ENCODE measurements at places on chromosomes 6 and 20. TPM values are rescaled to one million over a fixed set of nuclear protein-coding genes. Genes with fewer than 3 reads are reported as not detected.
A peak's percentile ranks its signal among the peaks of the same experiment; 100 is the strongest.

WFDC12 gene
- total RNA-seq: not detected

CLDN20 gene
- not detected for total RNA-seq

KCNK16 gene
- not detected for total RNA-seq

EPPIN gene
- total RNA-seq: not detected

FUT9 gene
- not detected for total RNA-seq

ZFP57 gene
- not detected for total RNA-seq

TM9SF4 gene
- 66.5 TPM for total RNA-seq

- no peak for DNase-seq
Measured at GRCh38 chr20:46923550-46923949, 28.9 kb downstream of the EYA2 start.

DNA sequence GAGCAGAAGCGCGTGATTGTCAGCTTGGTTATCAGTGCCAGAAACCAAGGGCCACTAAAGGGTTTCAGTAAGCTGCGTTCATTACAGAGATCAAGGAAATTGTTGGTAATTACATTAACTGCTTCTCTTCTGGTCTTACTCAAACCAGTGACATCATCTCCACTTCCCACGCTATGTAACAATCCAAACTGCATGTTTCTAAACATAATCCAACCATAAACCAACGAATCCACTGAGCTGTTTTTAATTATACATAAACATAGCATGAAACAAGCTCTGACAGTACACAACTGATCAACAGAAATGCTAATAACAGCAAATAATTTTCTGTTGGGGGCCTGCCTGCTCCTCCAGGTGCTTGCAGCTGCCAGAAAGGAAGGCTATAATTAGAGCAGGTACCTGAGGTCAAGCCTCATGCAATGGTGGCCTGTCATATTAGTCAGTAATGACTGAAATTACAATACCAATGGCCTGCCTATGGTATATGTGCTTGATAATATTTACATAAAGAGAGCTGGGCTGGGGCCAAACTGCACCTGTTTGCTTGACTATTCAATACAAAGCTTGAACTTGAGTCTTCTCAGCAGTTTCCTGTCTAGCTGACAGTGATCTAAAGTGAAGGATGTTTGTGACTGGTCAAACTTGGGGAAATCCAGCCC lies 40.1 kb downstream of the ILRUN start:
- peak; percentile 74 for DNase-seq

DNA sequence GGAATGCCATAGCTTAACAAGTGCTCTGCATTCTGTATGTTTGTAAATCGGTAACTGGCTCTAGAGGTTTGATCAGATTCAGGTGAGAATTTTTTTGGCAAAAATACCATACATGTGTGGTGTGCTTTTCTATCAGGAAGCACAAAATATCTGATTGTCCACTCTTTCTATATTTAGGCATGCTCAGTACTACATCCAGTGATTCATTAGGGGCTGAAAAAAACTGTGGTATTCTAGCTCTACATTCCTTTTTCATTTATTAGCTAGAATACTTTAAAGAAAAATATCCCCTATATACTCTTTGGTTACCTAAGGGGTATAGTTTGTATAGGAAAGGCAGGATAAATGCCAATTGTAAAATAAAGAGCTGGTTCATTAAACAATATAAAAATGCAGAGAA lies 10.6 kb upstream of the ELOVL2 start:
- no peak for DNase-seq

DNA sequence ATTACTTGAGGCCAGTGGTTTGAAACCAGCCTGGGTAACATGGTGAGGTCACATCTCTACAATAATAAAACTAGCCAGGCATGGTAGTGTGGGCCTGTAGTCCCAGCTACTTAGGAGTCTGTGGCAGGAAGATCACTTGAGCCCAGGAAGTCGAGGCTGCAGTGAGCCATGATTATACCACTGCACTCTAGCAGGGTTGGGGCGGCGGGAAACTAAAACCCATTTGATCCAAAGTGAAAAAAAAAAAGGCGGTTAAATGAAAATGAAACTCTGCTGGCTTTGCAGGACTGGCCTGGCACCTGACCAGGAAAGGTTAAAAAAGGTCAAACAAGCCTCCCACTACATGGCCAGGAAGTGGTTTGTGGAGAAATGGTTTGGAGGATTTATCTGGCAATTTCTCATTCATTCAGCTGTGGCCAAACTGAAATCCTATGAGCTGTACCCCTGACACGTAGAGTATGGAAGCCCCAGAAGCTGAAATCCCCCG lies 36.6 kb downstream of the MTRES1 start:
- DNase-seq: peak; percentile 56

- no peak for DNase-seq
Measured at GRCh38 chr6:146056506-146056905, 27.6 kb downstream of the GRM1 start.

GRCh38 chr20:24998631-24999445 lies 6.3 kb upstream of the APMAP start:
- no peak for DNase-seq

GRCh38 chr6:132814716-132815570 lies 574 bp downstream of the RPS12 start:
- no peak for DNase-seq

GRCh38 chr6:107657373-107657754 lies 166.7 kb downstream of the SCML4 start:
- DNase-seq: no peak

DNA sequence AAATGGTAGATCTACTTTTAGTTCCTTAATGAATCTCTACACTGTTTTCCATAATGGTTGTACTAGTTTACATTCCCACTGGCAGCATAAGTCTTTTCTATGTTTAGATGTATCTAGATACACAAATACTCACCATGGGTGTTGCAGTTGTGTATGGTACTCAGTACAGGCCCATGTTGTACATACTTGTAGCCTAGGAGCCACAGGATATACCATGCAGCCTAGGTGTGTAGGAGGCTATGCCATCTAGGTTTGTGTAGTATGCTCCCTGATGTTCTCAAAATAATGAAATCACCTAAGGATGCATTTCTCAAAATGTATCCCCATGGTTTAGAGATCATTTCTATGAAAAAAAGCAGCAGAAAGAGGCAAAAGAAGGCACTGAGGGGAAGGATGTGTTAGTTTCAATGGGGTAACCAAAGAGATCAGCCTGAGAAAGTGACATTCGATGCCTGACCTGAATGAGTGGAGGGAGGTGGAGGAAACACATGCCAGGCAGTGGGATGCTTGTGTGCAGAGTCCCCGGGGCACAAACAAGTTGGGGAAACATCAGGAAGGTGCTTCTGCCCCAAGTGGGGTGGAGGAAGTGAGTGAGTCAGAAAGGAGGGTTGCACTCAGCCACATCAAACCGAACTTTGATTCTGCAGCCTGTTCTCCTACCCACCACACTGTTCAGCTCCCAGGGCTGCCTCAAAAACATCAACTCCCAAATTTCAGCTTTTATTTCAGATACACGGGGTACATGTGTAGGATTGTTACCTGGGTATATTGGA lies 191.2 kb downstream of the ZNF217 start:
- peak; percentile 40 for DNase-seq

GRCh38 chr20:12718619-12719018 lies 290.2 kb upstream of the SPTLC3 start:
- DNase-seq: no peak

- no peak for DNase-seq
Measured at GRCh38 chr20:5434116-5434515, 117.4 kb upstream of the PROKR2 start.

- no peak for DNase-seq
Measured at GRCh38 chr20:40232273-40232672, 456.8 kb downstream of the MAFB start.

DNA sequence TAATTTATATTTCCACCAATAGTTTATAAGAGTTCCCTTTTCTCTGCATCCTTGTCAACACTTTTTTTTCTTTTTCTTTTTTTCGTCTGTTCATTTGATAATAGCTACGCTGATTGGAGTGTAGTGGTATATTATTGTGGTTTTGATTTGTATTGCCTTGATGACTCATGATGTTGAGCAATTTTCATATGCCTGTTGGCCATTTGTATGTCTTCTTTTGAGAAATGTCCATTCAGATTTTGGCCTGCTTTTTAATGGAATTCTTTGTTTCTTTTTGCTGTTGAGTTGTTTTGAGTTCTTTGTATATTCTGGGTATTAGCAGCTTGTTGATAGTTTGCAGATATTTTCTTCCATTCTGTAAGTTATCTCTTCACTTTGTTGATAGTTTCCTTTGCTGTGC lies 773.4 kb downstream of the KIF16B start:
- DNase-seq: no peak

DNA sequence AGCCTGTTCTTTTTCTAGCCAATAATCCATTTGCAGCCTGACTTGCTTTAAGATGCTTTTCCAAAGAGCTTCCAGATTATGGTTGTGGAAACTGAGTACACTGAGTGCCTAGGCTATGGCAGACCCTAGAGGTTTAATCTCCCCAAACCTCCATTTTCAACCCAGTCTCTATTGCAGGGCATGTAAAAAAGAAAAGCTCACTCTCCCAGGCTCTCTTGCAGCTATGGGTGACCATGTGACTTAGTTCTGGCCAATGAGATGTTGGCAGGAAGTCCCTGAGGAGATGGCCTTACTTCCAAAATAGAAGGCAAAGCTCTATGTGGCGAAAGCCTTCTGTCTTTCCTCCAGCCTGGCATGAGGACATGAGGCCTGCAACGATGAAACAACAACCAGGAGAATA lies 3.8 kb downstream of the PDRG1 start:
- peak; percentile 28 for DNase-seq

DNA sequence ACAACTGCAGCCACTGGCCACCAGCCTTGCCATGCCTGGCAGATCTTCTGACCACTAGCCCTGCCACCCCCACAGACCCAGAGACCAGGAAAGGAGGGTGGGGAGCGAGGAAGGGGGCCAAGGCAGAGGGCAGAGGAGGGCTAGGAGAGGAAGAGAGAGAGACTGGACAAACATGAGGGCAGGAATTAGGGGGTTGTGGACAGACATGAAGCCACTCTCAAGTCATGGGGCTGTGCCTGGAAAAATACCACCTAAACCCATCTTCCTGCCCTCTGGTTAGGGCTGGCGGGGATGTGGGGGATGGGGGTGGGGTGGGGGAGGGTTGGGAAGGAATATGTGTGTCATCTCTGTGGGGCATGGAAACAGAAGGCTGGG lies 1.4 kb upstream of the SLC29A1 start:
- DNase-seq: peak; percentile 22

- DNase-seq: no peak
Measured at GRCh38 chr6:145116591-145117178, 618.6 kb downstream of the EPM2A start.

DNA sequence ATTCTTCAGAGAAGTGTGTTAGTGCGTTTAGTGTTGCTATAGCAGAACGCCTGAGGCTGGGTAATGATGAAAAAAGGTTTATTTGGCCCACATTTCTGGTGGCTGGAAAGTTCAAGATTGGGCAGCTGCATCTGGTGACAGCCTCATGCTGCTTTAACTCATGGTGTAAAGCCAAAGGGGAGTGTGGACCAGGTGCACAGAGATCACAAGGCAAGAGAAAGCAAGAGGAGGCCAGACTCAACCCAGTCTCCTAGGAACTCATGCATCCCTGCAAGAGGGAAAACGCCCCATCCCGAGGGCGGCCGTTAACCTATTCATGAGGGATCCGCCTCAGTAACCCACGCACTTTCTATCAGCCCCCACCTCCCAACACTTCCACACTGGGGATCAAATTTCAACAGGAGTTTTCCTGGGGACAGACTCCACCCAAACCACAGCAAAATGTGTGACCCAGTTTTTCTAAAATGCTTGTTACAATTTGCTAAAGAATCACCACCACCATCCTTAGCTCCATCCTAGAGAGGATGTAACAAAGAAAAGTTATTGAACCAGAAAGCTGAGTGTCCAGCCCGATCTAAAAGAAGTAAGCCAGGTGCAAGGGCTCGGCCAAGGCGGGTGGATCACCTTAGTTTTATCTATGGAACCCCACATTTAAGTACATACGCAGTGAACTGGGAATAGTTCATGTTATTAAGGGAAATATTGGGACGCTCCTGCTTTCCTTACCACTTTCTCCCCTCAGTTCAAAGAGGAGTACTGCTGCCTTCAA lies 164.8 kb downstream of the QKI start:
- no peak for DNase-seq

GRCh38 chr20:58710481-58711265 lies 18.1 kb downstream of the NPEPL1 start:
- DNase-seq: no peak

DNA sequence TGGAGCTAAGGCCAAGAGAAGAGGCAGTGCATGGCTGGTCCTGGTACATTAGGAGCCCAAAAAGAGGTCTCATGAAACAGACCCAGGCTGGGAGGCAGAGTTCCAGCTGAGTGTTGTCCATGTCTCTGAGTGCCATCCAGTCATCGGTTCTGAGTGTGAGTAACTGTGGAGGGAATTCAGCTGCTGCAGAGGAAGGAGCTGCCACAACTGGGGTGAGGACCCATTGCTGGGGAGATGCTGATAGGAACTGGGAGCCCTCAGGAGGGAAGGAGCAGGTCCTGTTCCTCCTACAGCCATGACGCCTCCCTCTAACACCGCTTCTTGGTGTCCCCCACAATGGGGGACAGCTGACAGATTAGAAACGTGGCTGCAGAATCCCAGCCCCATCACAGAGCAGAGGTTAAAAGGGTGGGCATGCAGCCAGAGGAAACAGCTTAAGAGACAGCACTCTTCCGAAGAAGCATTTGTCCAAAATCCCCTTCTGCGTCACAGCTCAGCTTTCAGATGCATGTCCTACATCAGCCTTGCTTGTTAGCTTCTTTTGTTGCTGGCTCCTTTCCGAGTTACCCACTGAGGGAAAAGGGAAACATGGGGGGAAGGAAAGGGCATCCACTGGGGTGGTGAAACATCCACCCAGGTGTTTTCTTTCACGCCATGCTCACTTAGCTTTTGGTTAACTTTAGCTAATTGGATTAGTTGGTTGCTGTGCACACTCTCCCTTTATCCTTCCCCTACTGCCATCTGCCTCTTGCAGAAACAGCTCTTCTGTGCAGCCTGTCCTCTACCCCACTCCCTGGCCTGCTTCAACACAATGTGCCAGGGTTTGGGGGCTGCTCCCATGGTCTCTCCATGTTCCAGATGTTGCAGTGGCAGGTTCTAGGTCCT lies 239.2 kb downstream of the SYNDIG1 start:
- DNase-seq: no peak

GRCh38 chr6:10414756-10415616 lies at the start of gene TFAP2A:
Gene TFAP2A, minus strand, starts transcription at chr6:10415074. Its CDS starts 83 bp downstream, at chr6:10414991.
- DNase-seq: no peak

DNA sequence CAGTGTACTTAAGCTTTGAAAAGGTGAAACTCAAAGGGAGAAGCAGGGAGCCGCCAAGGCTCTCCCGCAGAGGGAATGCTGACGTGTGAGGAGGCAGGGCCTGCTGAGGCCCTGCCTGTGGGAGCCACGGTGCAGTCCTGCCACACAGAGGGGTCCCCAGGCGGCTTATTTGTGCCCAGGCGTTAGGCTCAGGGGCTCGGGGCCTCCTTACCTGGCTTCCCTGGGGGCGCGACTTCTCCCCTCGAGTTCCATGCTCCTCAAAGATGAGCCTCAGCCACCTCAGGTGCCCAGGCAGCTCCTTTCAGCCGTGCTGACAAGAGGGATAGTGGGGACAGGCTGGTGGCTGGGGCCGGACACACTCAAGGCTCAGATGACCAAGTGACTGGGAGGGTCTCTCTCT lies 2.2 kb upstream of the KIF25 start:
- DNase-seq: no peak

- no peak for DNase-seq
Measured at GRCh38 chr20:53763707-53764414, 170.2 kb upstream of the ZNF217 start.

Measured in activated CD4-positive, alpha-beta T cell treated with anti-CD3 and anti-CD28 coated beads for 36 hours (primary cell).